ENCODE measurements at places on chromosomes 16 and 17.

- no peak for DNase-seq
These were observed at the start of gene CD300A for GRCh38 chr17:74466111-74466827. Gene CD300A (plus strand): TSS chr17:74466634. CDS start chr17:74466704, 70 bp downstream.

DNA sequence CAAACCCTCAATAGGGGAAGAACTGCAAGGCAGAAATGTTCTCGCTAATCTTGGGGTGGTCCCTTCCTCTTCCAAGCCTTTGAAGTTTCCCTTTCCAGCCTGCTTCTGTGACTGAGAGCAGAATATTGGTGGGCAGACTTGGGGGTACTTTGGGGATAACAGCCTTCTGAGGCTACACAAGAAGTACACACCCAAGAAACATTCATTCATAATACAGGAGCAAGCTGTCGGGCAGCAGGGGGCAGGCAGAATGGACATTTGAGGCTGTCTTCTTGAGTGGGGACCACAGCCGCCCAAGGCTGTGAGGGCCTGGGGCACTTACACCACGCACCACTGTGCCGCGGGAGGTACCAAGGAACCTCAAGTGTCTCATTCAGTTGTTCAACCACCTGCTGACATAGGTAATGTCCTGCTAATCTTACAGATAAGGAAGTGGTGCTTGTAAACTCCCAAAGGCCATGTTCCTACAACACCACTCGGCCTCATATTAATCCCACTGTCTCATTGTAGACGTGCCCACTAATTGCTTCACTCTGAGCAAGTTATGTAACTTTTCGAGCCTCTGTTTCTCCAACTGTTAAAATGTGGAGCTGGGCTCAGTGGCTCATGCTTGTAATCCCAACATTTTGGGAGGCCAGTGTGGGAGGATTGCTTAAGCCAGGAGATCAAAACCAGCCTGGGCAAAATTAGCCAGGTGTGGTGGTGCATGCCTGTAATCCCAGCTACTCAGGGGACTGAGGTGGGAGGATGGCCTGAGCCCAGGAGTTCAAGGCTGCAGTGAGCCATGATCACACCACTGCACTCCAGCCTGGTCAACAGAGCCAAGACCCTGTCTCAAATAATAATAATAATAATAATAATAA lies 2.5 kb upstream of the MRPS23 start:
- DNase-seq: no peak

DNA sequence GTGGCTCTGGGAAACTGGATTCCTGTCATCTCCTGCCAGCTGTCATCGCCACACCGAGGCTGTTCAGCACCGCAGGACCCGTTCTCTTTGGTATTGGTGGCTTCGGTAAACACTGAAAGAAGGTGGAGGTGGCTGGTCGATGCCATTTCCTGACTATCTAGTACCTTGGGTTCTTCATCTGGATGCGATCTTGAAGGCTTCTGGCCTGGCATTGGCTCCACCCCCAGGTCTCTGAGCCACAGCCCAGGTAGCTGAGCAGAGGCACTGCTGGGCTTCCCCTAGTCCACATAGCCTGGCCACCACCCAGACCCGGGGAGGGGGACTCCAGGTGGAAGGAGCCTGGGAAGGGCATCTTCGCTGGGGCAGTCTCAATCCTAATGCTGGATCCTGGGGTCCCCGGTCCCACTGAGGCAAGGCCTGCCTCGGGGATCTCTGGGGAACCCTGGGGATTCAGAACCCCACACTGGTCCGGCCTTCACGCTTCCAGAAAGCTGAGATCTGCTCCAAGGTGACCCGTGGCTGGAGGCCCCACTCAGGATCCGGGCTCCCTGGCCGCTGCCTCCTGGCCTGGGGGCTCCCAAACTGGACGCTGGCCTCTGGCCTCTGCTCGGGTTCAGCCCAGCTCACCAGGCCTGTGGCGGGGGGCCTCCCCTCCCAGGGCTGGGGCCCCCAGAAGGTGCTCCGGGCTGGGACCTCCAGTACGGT lies 1.8 kb downstream of the C16orf54 start:
- DNase-seq: no peak

DNA sequence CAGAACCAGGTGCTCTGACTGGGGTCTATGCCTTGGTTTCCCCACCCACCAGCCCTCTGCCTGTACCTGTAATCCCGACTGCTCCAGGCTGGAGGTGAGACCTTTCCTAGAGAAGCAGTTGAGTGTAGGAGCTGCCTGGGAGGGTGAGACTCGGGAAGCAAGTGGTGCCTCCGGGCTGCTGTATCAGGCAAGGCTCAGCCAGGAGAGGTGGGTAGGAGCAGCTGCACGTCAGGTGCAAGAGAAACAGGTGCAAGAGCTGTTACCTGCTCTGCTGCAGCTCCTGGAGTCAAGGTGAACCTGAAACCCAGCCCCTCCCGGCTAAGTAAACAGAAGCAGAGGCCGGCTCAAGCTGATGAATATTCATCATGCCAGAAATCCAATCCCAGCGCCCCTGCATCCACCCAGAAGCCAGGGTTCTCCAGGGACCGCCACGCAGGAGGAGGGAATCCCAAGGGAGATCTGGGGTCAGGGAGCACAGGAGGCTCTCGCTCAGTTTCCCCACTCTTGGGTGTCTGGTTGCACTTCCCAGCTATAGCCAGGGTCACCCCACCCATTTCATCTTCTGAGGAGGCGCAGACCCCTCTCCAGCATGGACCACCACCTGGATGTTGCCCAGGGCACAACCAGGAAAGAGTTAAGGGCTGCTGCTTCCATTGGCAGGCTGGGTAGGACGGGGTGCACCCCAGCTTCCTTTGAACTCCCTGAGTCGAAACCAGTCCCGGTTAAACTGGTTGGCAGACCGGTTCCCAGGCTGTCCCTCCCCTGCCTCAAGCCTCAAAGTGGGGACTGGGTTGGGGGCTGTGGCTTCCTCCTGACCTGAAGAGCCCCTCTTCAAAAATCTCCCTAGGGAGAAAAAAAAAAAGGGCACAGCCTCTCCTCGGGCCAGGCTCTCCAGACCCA lies at the start of gene PRR15L:
Gene PRR15L (minus strand): TSS at position 293 of the 900 bp plus-strand sequence. CDS start 4,649 bp downstream, outside the sequence.
- no peak for DNase-seq

- no peak for DNase-seq
These were observed 97.0 kb upstream of the DNAH17 start for GRCh38 chr17:78674156-78674555.

DNA sequence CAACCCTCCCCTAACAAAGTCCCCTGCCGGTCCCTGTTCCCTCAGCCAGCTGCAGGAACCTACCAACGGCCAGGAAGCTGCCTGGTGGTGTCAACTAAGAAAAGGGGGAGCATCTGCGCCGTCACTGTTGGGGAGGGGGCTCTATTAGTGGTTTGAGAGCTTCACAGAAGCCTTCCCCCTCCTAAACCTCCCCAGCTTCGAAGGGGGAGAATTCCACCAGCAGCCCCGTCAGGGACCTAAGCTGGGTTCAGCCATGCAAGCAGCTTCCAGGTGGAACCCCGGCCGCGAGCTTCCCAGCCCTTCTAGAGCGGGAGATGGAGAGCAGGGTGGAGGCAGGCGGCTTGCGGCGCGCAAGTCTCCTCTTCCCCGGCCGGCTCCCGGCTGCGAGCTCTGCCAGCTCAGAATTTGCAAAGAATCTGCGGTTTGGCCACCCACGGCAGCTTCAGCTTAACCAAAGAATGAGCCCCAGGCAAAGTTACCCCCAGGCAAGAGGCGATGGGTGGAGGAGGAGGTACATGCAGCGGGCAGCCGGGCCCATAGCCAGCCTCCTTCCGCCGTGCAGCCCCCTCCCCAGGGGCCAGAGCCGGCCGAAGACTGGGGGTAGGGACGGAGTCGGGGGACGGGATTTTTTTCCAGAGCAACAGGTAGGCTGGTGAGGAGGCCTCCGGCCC lies 33.7 kb downstream of the DDX19A start:
- DNase-seq: no peak

- peak; percentile 92 for DNase-seq
These were observed 13.4 kb upstream of the TAOK1 start for GRCh38 chr17:29376667-29377270.

DNA sequence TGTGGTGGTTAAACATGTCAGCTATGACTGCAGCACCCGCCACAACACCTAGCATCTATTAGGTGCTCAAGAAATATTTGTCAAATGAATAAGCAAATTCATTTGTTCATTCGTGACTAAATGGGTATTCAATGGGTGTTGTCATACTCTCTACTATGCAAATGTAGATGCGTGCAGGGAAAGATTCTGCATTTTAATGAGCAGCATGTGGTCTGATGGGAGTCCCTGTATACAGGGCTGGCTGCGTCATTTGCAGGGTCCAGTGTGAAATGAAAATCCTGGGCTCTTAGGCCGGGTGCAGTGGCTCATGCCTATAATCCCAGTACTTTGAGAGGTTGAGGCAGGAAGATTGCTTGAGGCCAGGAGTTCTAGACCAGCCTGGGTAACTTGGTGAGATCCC lies 97.5 kb downstream of the CACNG3 start:
- no peak for DNase-seq

DNA sequence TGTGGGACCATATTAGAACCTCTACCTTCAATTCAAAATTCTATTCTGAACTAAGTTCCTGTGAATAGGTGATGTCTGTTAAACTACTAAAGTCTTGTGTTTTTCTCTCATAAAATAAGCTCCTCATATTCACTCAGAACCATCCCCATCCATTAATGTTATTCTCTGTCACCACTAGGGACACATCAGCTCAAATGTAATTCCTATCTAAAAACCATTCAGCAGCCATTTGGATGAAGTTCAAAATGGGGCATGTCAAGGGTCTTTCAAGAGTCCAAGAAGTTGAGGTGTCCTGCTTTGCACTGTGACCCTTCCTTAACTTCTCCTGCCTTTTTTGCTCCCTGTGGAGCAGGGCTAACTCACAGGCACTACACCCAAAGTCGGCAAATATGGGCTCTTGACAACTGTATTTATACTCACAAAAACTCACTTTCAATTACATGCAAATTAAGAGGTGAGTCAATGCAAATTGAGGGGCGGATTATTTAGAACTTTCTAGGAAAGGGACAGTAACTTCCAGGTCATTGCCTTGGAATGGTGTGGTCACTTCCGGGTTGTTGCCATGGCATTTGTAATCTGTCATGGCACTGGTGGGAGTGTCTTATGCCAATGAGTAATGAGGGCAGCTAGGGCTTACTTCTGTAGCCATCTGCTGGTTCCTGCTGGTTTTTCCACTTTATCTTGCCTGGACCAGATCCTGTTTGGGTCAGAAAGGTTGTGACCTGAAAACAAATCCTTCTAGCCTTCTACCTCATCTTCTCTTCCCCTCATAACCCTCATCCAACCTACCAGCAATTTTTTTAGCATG lies 128.2 kb upstream of the COX10 start:
- DNase-seq: no peak

DNA sequence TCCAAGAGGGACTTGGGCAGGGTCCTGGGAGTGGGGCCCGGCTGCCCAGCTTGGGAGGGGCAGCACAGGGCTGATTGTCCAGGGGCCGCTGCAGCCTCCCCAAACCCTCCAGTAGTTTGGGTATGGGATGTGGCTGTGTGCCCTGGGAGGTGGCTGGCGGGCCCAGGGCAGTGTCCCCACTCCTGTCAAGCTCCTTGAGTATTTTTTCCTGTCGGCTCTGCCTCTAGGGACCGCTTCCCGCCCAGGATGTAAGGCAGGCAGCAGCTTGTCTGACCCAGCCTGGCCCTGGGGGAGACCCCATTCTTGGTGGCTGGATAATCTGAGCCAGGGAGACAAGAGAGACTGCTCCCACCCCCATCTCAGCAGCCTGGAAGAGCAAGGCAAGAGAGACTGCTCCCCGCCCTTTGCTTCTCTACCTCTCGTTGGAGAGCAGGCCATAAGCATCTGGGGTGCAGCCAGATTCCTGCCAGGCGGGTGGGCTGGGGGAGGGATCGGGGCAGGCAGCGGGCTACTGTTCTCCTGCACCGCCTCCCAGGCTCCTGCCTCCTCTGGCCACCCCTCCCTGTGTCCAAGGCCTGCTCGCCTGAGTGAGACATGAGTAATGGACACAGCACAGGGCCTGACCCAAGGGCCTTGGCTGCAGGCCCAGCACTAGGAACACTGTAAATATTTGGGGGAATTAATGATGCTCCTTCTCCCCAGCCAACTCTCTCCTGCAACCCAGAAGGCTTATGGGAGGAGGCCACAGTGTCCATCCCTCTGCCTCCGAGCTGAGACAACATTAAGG lies 18.4 kb upstream of the ITGA3 start:
- DNase-seq: no peak

GRCh38 chr17:13862346-13862745 lies 207.0 kb upstream of the COX10 start:
- DNase-seq: no peak

- no peak for DNase-seq
These were observed 1.7 kb downstream of the ACADVL start for GRCh38 chr17:7221278-7222092.

DNA sequence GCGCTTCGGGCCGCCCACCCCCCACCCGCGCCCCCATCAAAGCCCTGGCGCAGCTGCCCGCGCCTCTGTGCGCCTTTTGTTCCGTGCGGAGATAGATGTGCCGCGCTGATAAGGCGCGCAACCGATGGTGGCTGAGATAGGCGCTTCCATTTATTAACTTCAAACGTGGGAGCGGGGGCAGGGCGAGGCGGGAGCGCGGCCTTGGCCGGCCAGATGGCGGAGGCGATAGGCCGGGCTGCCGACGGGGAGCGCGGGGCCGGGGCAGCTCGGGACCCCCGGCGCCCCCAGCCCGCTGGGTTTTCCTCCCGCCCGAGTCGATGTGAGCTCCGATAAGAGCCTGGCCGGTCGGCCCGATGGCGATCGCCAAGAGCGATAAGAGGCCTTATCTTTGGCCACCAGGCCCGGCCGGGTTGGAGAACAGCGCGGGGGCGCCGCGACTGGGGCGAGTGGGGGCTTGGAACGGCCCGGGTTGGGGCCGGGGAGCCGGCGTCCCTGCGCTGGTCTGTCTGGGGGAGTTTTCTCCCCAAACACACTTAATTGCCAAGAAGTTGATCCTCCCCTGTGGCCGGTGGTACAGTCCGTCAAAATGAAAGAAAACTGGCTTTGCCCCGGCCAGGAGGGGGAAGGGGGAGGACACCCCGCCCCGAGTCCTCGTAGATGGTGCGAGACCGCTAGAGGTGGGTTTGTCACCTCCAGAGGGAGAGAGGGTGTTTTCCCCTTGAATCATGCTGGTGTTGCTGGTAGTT lies 2.7 kb downstream of the ZFPM1 start:
- no peak for DNase-seq

DNA sequence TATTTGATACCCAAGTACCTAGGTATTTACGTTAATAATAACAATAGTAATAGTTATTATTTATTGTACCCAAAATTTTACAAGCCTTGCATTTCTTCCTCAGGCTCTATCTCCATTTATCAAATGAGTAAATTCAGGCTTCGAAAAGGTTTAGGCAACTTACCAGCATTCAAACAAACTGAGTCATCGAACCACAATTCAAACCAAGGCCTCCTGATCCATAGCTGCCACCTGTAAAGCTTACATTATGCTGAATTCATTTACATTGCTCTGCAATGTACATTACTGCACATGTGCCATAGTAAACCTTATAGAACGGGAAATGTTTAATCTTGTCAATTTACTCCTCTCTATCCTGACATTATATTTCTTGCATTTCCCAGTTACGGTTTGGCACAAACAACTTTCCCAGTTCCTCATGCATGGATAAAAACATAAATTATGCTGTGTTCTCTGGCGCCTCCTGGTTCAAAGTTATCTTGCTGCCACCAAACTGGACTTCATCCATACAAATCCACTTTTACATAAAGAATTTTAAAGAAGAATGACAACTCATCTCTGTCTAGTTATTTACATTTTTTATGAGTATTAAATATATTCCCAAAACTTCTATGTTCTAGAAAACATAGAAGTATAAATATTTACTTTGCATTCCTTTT lies 360.6 kb upstream of the SOX9 start:
- no peak for DNase-seq

- peak; percentile 80 for DNase-seq
These were observed 311 bp upstream of the KDM8 start for GRCh38 chr16:27202923-27203506.

- DNase-seq: no peak
These were observed 1.2 kb downstream of the GSG1L start for GRCh38 chr16:28062261-28062846.

All from nucleus accumbens (tissue), 56 donors.